DMS79 treated with DMSO at 0.1 percent for 48 hours (cell line): ENCODE measurements at places on chromosomes 2 and 18.

DNA sequence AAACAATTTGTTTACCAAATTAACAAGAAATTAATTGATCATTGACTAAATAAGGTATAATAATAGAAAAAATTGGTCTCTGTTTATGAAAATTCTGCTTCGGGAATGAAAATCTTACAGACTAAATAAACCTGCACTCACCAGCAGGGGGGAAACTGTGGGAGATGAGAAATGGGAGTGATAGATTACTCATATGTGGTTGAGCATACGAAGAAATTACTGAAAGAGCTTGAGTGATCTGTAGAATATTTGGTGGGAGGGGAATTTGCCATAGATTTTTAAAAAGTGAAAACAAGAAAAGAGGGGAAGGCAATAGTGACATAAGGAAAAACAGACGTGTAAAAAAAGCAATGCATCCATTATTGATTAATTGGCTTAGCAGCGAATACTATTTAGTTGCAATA, 2.2 kb downstream of the HMSD start:
- DNase-seq, result no peak

GRCh38 chr18:48167897-48168253, 237.4 kb upstream of the SMAD2 start:
- no peak for DNase-seq

- DNase-seq, result no peak
These were observed 617.0 kb downstream of the LRP1B start for GRCh38 chr2:141513853-141514252.

DNA sequence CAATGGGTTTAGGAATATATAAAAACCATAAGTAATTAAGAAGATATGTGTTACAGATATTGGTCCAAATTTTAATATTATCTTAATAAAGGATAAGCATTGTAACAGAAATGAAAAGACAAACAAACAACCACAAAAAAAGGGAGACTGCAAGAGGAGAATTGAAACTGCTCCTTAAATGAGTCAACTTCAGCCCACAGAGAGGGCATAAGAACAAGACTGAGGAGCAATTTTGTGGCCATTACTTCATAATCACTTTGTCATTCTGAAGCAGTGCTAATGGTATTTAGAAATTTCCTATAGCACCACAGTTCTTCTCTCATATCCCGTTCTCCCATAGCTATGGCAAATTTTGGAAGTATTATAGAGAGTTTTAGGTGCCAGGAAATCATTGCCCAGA, 193.2 kb upstream of the HNMT start:
- DNase-seq, result no peak

DNA sequence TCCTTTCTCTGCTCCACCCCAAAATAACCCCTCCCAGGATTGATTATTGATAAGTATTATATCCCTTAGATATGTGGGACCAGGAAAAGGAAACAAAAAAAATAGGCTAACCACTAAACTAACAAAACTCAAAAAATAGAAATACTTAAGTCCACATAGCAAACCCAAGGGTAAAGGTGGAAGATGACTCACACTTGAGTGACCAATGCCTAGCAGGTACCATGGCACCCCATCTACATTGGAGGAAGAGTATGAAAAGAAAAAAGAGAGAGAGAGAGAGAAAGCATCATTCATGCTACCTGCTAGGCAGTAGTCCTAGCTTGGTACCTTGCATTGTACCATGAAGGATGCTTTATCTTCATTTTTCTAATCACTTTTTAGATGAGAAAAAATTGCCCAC, 6.3 kb downstream of the EXOC6B start:
- no peak for DNase-seq
